GM12864 (cell line): ENCODE measurements at places on chromosomes 12 and 14.
A peak's percentile ranks its signal among the peaks of the same experiment; 100 is the strongest.

- no peak for DNase-seq
Measured at GRCh38 chr12:108804271-108804953, 53.0 kb downstream of the SSH1 start.

GRCh38 chr12:5470221-5470620 lies 38.3 kb downstream of the NTF3 start:
- DNase-seq: no peak

DNA sequence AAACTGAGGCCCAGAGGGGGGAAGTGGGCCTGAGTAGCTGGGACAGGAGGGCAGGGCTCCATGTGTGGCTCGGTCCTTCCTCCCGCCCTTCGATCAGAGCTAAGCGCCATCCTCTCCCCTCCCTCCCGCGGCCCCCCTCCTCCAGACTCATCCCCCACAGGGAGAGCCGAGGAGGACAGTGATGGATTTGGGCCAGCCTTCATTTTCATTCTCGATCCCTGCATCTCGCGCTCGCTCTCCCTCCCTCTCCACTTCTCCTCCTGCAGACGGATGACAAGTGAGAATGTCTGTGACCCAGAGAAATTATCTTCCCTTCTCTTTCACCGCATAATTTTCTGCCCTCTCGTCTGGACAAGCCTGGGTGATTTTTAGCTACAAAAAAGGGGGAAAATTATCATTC lies 183.3 kb downstream of the RBM19 start:
- DNase-seq: no peak

GRCh38 chr12:52361553-52361952 lies 5.7 kb downstream of the KRT85 start:
- DNase-seq: no peak

DNA sequence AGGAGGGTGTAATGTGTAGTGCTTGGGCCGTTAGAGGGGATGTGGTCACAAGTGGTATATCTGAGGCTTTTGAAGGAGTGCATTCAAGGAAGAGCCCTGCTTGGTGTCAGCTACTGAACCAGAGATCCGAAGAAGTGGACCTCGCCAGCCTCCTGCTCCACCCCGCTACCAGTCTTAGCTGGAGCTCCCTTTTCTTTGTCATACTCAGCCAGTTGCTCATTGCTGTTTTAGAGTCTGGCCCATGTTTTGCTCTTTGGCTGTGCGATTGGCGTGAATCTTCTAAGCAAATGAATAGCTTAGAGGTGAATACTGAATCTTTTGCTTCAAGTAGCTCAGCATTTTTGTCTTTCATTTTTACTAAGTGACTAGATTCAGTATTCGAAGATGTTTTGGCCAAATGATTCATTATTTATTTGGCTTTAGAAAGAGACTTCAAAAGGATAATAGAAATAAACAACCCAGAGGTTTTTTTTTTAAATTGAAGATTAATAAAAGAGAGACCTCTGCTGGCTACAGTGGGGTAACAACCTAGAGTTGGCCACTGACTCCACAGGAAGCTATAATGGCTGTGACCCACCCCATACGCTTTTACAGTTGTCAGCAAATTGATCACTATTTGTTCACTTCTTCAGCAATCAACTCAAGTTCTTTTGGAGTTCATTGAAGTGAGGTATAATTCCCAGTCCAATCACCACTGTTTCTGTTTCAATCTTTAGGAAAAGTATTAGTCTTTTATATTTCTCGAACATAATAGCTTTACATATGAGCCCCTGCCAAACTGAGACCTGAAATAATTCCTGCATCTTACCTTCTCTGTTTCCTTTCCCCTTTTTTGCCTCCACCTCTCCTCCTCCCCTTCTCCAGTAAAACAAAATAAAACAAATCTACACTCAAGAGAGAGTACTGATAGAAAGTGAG lies 19.9 kb downstream of the CDKN1B start:
- DNase-seq: no peak

DNA sequence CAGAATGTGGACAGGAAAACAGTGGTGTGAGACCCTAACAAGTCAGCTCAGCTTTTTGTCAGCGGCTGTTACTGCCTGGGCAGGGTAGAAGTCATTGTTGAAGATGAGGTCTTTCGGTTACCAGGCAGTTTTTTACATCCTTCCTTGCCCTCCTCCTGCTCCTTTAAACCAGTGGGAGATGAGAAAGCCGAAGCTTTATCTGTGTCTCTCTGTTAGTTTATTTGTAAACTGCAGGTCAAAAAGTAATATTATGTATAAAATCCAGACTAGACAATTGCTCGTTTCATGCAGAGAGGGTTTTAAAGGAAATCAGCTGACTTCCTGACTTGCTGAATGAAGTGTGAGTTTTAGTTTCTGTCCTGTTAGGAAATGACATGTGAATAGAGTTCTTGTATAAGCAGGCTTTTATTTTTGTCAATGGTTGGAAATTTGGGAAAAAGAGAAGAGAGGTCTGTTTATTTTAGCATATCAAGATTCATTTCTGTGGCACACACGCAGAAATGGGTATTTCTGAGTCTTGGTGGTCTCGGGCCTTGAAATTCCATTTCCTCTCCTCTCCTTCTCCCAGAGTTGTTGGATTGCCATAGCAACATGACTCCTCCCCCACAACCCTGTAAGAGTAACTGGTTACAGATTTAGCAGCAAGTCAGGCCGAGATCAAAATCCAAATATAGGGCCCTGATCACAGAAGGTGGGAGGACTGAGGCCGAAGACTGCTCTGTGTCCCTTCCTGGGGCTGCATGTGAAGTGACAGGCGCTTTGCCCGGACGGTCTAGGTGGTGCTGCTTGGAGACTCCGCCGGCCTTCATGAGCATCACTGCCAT lies 60.8 kb downstream of the SAMD4A start:
- DNase-seq: no peak

DNA sequence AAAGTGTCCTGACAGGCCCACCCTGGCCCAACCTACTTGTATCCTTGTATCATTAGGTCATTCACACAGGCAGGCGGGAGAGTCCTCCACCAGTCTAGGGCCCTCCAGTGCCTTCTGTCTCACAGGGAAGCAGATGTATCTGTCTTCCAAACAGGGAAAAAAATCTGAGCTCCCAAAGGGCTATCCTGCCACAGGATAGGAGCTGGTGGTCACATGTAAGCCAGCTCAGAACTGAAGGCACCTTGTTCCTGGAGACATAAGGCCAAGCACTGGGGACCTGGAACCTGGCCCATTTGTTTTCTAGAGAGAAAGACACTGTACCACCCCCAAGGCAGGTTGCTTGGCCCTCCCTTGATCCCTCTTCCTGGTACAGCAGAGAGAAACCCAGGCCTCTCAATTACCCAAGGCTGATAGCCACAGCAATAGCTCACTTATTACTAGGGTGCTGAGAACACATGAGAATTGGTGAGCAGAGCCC lies 19.4 kb upstream of the PLEKHH1 start:
- DNase-seq: no peak

GRCh38 chr14:27327095-27327494 lies 729.3 kb upstream of the NOVA1 start:
- DNase-seq: no peak

DNA sequence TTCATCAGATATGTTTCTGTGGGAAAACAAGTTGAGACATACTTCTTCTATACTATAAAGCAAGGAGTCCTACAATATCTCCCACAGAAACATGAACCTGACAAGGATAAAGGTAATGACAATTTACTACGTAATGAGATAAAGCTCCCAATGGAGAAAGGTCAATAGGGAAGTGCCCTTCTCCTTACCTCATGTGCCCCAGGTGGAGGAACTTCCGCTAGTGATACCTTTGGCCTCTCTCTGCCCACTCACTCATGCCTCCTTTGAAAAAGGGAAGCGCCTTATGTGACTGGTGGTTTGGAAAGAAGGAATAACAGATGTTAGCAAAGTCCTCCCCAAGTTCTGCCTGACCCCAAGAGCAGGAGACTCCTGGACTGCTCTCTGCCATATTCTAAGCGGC lies 305.3 kb downstream of the ITPR2 start:
- no peak for DNase-seq

GRCh38 chr12:104942075-104942474 lies 16.0 kb downstream of the SLC41A2 start:
- DNase-seq: no peak

- DNase-seq: no peak
Measured at GRCh38 chr12:52692254-52692653, 11.1 kb downstream of the KRT77 start.

DNA sequence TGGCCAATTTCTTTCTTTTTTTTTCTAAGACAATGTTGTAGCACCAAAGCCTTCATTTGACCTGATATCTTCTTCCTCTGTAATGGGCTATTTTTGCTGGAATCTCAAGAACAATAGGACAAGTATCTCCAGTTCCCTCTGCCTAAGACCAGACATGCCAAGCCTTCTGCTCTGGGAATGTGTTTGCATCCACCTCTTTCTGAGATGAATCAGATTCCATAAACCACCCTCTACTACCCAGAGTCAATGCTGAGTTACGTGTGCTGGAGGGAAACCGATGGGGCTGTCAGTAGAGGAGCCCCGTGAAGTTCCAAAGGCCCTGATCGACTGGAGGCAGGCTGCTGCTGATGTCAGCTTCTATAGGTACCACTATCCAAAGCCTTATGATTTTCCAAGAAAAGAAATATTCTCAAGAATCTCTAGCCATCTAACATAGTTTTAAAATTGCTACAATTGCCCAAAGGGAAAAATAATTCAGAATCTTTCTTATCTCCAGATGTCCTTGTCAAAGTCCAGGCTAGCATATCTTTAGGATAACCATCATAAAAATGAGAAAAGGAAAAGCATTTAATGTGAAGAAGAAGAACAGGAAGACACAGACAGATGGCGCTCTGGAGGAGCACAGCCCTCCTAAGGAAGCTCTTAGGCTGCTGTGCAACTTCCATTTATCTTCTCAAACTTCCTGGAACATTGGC lies 101.9 kb downstream of the SLC8A3 start:
- peak; percentile 15 for DNase-seq

DNA sequence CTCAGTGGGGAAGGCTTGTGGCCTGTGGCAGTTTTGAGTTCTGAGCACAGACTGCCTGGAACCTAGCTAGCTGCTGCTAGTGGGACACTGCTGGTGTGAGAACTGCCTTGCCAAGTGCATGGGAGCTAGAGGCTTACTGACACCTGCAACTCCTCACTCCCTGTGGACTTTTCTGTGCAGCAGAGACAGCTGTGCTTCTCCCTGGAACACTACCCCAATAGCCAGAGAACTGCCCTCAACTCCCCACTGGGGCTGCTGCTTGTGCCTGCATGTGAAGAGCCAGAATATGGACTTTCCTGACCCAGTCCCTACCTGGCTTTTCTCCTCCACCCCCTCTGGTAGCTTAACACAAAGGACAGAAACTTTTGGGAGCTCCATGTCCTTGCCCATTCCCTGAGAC lies 222.6 kb downstream of the ADGRD1 start:
- DNase-seq: no peak

- DNase-seq: no peak
Measured at GRCh38 chr12:81800298-81801148, 41.4 kb upstream of the PPFIA2 start.

DNA sequence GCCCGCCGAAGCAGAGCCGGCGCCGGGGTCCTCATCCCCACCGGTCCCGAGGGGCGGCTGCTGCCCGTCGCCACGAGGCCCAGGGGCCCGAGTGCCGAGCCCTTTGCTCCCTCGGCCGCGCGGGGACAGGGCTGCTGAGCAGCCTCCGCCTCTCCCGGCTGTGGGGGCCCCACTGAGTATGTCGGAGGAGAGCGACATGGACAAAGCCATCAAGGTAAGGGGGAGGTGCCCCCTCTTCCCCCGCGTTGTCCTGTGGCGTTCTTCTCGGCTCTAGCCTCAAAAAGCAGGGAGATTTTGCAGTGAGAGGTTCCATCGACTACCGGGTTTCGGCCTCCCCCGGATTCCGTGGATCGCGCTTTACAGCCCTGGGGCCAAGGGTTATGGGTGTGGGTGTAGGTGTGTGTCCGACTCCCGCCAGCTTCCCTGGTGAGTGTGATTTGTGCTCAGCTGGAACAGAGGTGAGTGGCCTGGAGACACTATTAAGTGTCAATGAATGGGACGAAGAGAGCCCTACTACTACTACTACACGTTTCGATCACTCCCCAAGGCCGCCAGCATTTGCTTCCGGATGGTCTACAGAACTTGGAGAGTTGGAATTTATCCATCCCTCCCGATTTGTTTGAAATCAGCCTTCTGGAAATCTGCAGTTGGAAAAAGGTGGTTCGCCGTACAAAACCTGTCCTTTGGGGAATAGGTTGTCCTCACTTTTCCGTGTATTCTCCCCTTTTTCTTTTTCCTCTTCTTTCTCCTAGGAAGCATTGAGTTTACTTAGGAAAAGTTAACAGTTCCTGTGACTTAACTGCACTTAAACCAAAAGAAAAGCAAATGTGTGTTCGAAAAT lies 748 bp downstream of the MAPKAPK5 start:
- DNase-seq: no peak

GRCh38 chr12:70196811-70197281 lies 46.4 kb upstream of the CNOT2 start:
- DNase-seq: no peak

GRCh38 chr12:100908501-100908900 lies 113.9 kb downstream of the ANO4 start:
- DNase-seq: no peak

- DNase-seq: no peak
Measured at GRCh38 chr14:44422699-44423098, 84.4 kb downstream of the FSCB start.

DNA sequence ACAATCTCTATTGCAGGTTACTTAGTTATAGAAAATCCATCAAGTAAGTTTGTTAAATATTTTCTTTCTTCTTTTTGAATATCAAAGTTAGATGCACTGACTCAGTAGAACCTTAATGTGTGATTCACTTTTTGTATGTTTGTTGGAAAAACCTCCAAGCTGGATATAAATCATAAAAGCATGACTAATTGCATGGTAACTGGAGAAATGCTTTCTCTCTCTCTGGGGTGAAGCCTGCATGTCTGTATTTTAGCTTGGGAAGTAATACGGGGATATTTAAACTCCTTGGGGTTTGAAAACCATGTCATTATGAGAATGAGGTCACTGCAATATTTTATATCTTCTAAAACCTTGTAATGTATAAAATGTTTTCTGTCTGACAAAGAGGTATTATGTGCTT lies 58.6 kb upstream of the MYF6 start:
- DNase-seq: no peak

- no peak for DNase-seq
Measured at GRCh38 chr12:6923851-6924250, 3.9 kb upstream of the ATN1 start.

DNA sequence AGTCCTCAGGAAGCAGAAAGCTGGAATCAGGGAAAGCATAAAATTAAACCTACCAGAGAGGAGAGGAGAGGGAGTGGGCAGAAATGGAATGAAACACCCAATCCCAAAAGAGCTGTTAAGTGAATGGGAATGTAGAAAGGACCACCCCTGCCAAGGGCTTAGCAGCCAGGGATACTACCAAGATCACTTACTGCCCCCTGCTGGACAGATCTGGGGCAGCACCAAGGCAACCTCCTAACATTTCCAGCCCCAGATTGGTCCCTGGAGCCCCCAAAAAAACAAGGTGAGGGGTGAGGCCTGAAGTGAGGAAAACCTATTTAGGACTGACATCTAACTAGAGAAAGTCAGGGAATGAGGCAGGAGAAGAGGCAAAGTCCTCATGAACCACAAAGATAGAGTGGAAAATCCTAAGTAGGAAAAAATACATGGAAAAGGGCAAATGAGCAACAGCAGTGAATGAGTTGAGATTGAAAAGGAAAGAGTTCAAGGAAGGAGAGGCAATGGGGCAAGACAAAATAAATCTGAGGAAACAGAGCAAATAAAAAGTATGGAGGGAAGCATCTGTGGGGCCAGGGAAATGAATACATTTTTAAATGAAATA lies 11.2 kb upstream of the FKBP11 start:
- no peak for DNase-seq
